Activated T-helper 9 cell treated with anti-CD3 and anti-CD28 coated beads, Interleukin-2, amount 50 U/mL, for 16 hours (primary cell): ENCODE measurements at places on chromosomes 3 and 15.

DNA sequence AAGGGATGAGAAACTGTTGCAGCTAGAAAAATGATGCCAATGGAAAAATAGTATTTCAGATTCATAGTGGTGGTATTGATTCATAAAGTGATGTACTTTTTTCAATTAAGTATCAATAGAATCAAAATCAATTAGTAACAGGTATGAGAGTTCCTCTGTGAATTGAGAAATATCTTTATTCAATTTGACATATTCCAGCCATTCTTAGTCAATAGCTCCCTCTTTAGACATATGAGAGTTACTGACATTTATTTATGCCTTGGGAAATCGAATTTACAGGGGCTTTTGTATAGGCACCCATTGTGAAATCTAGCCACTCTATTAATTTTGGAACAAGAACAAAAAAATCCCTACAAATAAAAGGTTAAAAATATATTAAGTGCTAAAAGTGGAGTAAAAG, 386.9 kb upstream of the CNTN3 start:
- no peak for DNase-seq

- DNase-seq = no peak
Measured at GRCh38 chr3:149783576-149783975, 8.8 kb downstream of the ANKUB1 start.

GRCh38 chr3:180420804-180421203, 181.2 kb upstream of the TTC14 start:
- DNase-seq = no peak

- DNase-seq = no peak
Measured at GRCh38 chr3:64566859-64567258, 120.9 kb downstream of the ADAMTS9 start.

DNA sequence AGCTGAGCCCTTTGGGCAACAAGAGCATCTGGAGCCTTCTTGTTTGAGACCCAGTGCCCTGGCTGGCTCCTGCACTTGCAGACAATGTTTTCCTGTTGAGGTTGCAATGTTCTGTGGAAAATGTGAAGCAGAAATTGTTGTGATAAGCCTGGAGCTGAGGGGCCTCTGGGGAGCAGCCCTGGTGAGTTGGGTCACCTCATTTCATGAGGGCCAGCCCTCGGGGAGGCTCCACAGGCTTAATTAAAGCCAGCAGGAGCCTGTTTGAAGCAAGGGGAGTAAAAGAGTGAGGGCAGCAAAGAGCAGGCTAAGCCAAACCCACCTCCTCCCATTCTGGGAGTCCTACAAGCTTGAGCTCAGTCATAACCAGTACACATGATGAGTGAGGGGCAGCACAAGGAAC, 154.3 kb downstream of the ALDH1A2 start:
- no peak for DNase-seq

- DNase-seq = no peak
Measured at GRCh38 chr15:31341071-31341470, 14.4 kb downstream of the KLF13 start.
